ENCODE measurements at places on chromosomes 3 and 15.

DNA sequence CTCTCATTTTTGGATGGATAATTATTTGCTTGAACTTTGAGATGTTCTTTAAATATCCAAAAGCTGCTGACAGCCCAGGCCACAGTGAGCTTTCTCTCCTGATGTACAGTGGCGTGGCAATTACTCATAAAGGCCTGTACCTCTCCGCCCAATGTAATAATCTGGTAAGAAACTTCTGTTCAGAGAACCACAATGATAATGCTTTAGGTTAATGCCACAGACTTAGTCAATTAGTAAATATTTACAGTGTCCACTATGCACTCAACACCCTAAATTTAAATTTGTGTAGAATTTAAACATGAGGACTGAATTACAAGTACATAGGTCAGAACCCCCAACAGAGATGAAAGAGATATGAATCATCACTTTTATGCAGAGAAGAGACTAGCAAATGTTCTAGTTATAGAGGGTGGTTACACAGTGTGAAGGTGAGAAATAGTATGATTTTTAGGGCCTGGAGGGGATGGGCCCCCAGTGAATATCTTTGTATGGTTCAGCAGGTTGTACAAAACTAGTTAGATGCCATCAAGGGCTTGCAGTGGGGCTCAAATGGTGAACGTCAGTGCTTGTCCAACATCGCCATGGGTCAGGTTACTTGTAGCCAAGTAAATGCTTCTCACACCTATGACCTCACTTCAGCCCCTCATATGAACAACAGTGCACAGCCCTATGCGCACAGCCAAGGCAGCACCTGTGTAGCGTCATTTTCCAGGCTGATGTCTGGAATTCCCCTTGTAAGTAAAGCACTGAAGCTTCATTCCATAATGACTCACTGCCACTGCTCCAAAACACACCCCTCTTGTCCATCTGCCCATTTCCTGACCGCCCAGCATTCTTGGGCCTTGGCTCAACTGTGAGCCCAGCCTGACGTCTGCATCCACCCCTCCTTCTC, 13.3 kb downstream of the ABHD2 start:
- no peak for DNase-seq

DNA sequence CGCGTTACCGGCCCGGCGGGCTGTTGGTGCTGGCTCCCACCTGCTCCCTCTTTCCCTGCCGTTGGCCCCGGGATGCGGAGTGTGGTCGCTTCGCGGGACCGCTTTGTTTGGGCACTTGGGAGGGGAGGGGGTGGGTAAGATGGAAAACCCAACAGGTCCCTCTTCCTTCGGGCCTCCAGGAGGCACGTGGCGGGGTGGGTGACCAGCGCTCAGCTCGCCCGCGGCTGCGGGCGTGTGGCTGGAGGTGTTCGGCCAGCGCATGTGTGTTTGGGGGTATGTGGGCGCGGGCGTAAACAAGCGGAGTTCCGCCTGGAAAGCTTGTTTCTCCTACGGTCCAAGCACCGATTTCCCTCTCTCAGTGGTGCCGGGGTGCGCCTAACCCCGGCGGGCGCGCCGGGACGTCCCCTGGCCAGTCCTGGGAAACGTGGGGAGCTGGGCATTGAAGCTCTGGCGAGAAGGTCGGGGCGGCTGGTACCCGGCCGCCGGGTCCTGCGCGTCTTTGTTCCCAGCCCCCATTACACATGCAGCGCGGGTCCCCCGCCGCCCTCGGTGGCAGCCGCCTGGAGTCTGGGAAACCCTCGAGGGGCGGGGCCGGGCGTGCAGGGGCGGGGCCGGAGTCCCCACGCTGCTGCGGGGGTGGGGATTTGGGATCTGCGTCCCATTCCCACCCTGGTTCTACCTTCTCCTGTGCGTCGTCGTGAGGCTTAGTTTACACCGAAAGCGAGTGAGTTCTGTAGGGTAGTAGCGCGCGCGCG, 1.4 kb downstream of the ACVR2B start:
- DNase-seq: peak; percentile 24

GRCh38 chr3:137511655-137512054, 252.5 kb upstream of the SOX14 start:
- no peak for DNase-seq

DNA sequence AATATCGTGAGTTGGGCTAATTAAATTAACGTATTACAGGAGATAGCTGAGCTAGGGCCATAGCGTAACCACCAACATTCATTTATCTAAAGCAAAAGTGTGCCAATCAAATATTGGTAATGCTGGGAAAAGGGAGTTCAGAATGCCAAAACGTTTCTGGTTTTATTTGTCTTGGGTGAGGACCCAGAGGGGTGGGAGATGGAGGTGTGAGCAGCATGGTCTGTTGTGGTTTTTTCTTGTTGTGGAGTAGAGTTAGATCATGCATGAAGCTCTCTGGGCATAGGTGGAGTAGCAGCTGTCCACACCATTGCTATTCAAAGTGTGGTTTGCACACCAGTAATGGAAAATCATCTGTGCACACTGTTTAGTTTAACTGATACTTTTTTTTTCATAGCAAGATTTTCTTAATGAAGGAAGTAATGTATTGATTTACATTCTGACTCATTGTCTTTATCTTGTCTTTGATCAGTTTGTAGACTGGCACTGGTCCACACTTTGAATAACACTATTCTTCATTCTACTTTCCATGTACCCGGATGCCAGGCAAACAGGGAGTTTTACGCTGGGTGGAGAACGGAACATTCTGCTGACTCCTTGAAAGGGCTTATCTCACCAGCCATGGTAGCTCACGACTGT, 50.8 kb upstream of the CRTC3 start:
- no peak for DNase-seq

DNA sequence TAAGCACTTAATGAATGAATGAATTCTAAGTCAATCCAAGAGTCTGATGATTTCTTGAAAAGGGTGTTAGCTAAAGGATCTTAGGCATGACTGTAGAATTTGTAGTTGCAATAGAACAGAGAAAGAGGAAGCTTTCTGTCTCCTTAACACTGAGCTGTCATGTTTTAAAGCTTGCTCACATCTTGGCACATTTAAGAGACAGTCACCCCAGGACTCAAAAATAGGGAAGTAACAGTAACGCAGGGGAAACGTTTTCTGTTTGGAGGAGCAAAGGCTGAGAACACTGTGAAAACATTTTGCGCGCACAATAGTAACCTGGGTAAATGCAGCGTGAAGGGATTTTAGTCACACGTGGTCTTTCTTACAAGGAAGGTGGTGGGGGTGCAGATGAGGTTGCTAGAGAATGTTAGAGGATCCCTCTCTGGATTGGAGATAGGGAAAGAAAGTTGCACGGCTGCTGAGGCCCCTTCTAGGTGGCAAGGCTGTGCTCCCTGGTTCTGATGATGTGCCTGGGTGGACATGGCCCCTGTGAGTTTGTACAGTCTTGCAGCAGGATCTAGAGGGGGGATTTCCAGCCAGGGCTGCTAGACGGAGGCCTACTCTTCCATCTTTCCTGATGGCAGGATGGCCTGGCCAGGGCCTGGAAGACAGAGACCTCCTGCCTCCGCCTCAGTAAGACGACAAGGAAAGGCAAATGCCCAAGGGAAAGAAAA, 12.0 kb downstream of the STARD5 start:
- no peak for DNase-seq

GRCh38 chr15:83106994-83107840, at the start of gene TM6SF1:
Gene TM6SF1 (plus strand): TSS chr15:83107645. CDS start chr15:83107681, 36 bp downstream.
- no peak for DNase-seq

- no peak for DNase-seq
Observed at GRCh38 chr3:106631373-106632108, 745.7 kb upstream of the CCDC54 start.

DNA sequence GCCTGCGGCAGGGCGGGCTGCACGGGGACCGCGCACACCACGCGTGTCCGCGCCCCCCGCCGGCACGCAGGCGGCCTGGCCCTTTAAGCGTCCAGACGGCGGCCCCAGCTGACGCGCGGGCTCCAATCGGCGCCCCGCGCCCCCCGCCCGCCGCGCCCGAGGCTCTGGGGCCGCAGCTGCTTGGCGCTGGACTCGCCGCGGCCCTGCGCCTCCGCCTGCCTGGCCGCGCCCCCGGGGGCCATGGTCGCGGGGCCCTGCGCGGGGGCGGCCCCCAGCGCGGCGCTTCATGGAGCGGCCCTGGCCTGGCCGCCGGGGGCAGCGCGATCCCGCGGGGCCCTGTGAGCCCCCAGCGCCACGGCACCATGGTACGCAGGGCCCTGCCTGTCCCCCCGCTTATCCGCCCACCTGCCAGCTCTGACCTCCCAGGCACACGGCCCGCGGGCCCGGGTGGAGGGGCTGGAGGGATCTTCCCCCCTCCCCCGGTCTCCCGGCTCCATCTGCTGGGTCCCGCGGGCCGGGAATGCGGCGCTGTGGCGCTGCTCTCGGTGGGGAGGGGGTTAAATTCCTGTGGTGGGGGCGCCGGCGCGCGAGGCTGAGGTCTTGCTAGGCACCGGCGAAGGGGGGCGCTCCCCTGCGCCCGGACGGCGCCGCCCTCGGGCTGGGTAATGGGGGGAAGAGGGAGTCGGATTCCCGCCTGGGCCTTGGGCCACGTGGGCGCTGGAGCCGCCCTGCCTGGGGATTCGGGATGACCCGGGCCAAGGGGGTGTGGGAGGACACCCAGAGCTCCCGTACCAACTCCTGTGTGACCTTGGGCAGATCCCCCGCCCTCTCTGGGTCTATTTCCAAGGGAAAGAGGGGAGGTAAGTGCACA, 1.1 kb downstream of the ZBTB47 start:
- peak; percentile 56 for DNase-seq

DNA sequence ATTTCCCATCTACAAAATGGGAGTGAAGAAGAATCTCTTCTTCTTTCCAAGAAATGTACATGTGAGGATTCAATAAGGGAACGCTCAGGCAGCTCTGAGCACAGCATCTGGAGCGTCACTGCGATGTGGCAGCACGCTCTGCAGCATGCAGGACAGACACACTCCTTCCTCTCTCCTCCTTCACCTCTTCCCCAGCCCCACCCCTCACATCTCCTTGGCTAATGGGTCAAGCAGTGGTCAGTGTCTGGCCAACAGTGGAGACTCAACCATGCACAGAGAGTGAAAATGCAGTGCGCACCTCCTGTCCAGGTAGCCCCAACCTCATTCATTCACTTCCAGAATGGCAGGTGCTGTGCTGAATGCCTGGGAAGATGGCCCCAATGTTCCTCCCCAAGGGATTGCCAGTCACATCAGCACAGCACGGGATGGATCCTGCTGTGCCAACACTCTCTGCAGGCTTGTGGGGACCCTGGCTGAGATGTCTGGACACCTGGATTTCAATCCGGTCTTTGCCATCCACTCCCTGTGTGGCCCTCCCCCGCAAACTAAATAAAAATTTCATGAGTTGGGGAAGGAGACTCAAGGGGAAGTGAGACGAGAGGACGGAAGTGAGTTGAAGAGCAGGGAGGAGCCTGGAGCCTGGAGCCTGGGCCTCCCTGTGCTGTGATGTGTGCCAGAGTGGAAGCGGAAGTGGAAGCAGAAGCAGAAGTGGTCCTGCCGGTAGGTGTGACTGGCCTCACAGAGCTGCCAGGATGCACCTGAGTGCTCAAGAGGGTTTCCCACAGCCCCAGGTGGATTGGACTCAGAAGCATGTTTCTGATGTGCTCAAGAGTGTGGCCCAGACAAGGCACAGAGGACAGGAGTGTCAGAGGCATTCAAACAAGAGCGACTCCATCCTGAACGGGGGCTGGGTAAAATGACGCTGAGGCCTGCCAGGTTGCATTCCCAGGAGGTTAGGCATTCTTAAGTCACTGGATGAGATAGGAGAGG, 163.9 kb downstream of the SMAD6 start:
- no peak for DNase-seq

DNA sequence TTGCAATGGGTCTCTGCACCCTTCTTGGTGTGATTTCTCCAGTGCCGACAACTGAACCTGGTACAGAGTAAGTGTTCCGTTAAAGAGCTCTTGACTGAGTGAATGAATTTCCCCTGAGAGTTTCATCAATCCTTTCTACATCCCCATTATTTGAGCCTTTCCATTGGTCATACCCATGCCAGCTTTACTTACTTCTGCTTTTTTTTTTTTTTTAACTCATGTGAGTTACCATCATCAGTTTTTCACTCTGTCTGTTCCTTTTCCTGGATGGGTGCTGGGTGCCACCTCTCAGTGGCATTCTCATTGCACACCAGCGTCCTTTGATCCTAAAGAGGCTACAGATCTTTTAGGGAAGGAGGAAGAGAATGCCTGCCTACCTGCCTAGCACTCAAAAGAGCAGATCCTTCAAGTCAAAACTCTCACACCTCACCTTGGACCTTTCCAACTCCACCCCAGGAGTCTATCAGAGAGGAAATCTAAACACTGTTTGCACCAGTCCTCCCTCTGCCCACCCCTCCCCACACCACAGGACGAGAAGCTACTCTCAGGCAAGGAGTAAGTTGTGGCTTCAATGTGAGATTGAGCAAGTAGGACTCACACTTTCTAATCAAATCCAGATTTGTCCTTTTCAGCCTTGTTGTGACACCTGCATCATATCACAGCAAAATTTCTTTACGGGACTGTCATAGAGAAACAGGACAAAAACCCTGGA, 13.1 kb upstream of the USP3 start:
- no peak for DNase-seq

GRCh38 chr3:181717549-181718171, 5.9 kb downstream of the SOX2 start:
- no peak for DNase-seq

GRCh38 chr15:85350395-85350794, 30.0 kb upstream of the AKAP13 start:
- no peak for DNase-seq

GRCh38 chr15:38810686-38811085, 246.1 kb upstream of the RASGRP1 start:
- no peak for DNase-seq

DNA sequence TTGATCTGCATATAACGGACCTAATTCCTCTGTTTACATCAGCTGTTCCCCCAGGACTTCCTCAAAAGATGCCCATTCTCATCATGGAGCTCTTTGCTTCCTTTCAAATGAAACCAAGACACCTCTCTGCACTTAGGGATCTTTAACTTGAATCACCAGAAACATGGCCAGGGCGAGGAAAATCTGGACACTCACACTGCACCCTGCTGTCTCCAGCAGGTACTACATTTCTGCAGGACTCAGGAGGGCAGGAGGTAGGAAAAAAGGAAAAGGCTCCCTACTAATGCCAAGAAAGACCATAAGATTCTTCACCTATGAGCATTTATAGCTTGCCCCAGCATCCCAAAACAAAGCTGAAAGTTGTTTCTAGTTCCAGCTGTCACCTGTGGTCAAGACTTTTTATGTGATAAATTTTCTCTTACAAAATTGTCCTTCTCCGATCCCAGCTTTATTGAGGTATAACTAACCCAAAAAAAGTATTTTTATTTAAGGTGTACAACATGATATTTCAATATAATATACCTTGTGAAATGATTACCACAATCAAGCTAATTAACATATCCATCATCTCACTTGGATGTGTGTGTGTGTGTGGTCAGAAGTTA, 87.3 kb upstream of the C15orf61 start:
- DNase-seq: no peak

GRCh38 chr3:114194750-114195149, 15.9 kb upstream of the DRD3 start:
- no peak for DNase-seq

- no peak for DNase-seq
Observed at GRCh38 chr3:26245236-26245635, 377.3 kb upstream of the LRRC3B start.

GRCh38 chr3:8743021-8743601, 9.5 kb downstream of the CAV3 start:
- DNase-seq: no peak

Data from hippocampal formation (tissue), 2 donors.